Stimulated activated CD8-positive, alpha-beta memory T cell treated with anti-CD3 and anti-CD28 coated beads, Interleukin-2, amount 100 ng/mL, for 1 hour (primary cell): ENCODE measurements at places on chromosomes 3 and 15.

DNA sequence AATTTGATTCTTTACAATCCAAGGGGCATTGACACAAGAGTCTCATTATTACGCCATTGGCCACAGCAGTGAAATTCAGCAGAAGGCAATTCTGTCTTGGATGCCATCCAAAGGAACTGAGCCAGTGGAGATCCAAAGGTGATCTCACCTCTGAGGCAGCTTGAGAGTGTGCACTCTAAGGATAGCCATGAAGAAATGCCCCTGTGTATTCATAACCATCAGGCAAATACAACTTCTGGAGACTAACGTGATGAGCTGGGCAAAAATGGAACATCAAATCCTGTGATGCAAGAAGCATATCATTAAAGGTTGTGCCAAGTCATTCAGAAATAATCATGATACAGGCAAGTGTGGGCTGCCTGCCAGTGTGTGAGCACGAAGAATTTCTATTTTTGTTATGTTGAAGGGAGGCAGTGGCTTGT is 41.4 kb downstream of the ROBO2 start:
- no peak for DNase-seq

DNA sequence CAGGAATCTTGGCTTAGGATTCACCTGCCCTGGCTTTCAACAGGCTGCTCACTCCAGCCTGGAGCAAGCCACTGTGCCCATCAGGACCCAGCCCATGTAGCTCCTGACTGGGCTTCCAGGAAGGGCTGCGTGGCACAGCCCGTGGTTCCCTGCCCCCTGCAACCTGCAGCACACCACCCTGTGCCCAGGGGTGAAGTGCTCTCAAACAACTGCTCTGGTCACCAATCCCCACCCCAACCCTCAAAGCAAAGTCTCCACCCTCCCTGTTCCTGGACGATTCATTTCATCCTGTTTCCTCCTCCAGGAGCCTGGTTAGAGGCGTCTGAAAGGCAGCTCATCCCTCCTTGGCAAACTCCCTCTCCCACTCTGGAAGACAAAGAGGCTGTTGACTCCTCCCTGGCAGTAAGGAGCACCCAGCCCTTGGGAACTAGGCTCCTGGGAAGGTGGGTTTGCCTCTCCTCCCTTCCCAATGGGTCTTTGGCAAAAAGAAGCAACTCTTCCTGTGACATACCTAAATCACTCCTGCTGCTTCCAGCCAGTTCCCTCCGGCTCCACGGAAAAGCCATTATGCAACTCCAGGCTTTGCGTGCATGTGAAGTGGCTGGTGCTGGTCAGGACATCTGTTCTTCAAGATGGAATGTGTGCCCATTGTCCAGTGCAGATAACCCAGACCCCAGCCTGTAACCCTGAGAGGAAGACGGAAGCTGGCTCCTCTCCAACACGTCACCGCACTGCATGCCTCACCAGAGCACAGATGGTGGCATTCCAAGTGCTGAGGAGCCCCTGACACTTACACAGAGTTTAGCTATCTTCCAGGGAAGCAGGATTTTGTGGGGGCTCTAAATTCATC is 29.1 kb upstream of the VIPR1 start:
- DNase-seq = no peak

DNA sequence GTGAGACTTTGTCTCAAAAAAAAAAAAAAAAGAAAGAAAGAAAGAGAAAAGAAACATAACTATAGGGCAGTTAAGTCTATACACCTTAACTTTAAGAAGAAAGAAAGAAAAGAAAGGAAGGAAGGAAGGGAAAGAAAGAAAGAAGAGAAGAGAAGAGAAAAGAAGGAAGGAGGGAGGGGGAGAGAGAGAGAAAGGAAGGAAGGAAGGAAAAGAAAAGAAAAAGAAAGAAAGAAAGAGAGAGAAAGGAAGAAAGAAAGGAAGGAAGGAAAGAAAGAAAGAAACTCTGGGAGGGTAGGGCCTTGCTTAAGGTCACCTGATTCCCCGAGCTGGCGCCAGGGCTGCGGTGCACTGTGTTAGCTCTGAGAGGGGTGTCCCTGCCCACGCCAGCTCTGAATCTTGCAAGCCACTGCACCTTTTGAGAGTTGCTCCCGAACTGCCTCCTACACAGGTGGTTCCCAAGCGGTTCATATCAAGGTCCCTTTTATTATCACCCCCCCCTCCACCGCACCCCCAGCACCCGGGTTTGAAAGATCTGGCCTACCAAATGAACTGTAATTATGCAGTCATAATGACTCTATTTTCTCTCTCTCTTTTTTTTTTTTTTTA is 39.2 kb upstream of the VPS8 start:
- DNase-seq = no peak

GRCh38 chr3:75332794-75333193 is 331.3 kb upstream of the FRG2C start:
- no peak for DNase-seq

- no peak for DNase-seq
These were observed 5.8 kb downstream of the KLHL25 start for GRCh38 chr15:85788771-85789495.

DNA sequence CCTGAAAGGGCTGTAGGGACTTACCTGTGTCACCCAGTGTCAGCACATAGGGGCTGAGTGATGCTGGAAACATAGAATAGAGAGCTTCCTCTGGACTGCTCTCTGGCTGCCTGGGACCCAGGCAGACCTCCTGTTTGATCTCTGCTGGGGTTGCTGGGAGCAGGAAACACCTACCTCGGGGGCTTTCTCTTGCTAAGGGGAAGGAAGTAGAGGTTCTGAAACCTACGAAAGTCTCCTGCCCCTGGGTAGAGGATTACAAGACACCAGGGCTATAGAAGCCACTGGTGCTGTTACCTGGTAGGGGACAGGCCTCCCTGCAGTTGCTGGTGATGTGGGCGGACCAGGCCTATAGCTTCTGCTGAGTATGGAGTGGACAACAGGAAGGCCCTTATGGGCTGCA is 81.7 kb downstream of the DHX30 start:
- DNase-seq = no peak

- DNase-seq = no peak
These were observed 157.8 kb downstream of the TIGIT start for GRCh38 chr3:114451561-114452018.

GRCh38 chr3:52983336-52983807 is 62.5 kb downstream of the SFMBT1 start:
- peak; percentile 11 for DNase-seq

- DNase-seq = no peak
These were observed 112.6 kb upstream of the NEO1 start for GRCh38 chr15:72939514-72940228.

GRCh38 chr3:68996356-68996995 is 17.0 kb downstream of the EOGT start:
- DNase-seq = no peak
